ENCODE measurements at places on chromosomes 6 and 20.

DNA sequence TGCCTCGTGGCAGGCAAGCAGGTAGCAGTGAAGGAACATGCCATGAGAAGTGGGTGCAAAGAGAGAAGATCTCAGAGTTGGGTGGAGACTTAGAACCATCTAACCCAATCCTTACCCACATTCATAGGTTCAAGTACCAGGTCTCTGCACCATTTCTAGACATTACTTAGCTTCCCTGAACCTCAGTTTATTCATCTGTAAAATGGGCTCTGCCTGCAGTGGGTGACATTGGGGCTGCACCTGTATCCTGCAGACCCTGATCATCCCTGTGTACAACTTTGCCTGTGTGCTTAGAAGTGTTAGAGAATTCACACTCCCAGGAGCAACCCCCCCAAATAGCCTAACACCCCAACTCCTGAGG lies 42.7 kb downstream of the SNX5 start:
- no peak for DNase-seq

GRCh38 chr6:139853302-139853992 lies 479.0 kb upstream of the CITED2 start:
- DNase-seq = no peak

- DNase-seq = no peak
These were observed 23.9 kb downstream of the THBS2 start for GRCh38 chr6:169229615-169230321.

GRCh38 chr6:163566056-163566455 lies 151.5 kb downstream of the QKI start:
- DNase-seq = no peak

DNA sequence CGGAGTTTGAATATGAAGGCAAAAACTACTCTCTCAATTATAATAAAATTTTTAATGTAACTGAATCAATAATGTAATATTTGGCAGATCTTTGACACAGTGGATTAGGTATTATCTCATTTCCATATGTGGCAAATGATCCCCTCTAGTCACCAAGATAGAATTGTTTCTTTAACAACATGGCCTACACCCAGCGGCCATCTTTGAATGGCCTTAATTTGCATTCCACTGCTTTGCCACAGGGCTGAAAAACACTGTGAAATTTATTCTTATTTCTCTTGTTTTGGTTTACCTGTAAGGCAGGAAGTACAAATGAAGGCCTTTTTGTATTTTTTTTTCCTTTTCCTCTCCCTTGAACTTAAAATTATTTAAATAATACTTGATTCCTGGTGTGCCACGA lies 162.6 kb upstream of the SCGN start:
- DNase-seq = no peak

- no peak for DNase-seq
These were observed 1608.8 kb downstream of the GRIK2 start for GRCh38 chr6:103002282-103002681.

DNA sequence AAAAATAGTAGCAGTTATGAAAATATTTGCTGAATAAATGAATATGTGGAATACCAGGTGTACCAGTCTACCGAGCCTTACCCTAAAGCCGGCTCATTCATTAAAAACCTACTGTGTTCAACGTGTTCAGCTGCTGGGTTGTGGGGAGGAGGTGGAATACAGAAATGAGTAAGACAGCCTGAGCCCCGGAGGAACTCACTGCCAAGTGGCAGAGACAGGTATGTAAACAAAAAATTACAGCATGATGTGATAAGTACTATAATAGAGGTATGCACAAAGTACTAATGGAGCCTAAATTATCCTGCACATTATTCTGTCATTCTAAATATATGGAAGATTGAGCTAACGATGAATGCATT lies 6.8 kb upstream of the ADTRP start:
- DNase-seq = no peak

GRCh38 chr6:42337985-42338743 lies 113.6 kb downstream of the TRERF1 start:
- no peak for DNase-seq

DNA sequence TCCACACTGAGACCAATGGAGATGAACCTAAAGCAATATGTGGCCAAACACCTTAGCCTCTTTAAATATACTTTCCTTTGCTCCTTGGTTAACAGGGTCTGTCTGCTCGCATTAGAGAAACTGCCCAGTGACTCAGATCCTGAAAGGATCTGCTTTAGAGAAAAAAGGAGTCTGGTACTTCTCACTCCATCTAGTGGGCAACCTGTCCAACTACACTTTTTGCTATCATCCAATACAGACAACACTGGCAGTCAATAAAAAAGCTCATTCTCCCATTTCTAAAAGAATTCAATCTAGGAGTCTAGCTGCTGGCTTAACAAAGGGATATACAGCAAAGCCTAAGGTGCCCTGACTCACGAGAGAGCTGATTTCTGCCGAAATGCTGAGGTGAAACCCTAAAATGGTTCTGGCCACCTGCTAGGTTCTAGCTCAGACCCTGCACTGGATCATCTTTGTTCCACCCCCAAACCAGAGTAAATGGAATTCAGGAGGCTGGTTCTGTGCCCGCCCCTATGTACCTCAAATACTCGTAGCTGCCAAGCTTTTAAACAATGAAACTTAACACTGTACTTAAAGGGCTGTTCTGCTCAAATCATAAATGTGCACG lies 11.5 kb downstream of the GNL1 start:
- DNase-seq = no peak

DNA sequence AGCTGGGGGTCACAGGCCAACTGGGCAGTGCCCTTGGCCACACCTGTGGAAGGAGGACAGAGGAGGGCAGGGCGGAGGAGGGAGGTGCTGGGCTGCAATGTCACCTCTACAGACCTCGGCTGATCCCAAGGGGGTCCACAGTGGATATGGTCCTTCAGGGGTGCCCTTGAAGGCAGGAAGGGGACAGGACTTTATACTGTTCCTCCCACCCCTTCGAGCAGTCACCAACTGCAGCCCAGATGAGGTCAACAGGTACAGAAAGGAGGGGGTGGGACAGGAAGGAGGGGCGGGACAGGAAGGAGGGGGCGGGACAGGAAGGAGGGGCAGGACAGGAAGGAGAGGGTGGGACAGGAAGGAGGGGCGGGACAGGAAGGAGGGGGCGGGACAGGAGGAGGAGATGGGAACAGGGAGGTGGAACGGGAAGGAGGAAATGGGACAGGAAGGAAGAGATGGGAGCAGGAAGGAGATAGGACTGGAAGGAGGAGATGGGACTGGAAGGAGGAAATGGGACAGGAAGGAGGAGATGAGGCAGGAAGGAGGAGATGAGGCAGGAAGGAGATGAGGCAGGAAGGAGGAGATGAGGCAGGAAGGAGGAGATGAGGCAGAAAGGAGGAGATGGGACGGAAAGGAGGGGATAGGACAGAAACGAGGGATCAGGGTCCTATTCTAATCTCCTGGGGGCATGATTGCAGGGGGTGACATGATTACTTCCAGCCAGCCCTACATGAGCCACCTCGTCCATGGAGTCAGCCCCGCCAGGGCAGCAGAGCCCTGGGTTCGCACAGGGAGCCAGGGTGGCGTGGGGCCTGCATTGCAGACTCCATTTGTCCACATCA lies 19.4 kb upstream of the MRGBP start:
- DNase-seq = peak; percentile 19

- no peak for DNase-seq
These were observed 138.5 kb upstream of the AKAP12 start for GRCh38 chr6:151101161-151101815.

DNA sequence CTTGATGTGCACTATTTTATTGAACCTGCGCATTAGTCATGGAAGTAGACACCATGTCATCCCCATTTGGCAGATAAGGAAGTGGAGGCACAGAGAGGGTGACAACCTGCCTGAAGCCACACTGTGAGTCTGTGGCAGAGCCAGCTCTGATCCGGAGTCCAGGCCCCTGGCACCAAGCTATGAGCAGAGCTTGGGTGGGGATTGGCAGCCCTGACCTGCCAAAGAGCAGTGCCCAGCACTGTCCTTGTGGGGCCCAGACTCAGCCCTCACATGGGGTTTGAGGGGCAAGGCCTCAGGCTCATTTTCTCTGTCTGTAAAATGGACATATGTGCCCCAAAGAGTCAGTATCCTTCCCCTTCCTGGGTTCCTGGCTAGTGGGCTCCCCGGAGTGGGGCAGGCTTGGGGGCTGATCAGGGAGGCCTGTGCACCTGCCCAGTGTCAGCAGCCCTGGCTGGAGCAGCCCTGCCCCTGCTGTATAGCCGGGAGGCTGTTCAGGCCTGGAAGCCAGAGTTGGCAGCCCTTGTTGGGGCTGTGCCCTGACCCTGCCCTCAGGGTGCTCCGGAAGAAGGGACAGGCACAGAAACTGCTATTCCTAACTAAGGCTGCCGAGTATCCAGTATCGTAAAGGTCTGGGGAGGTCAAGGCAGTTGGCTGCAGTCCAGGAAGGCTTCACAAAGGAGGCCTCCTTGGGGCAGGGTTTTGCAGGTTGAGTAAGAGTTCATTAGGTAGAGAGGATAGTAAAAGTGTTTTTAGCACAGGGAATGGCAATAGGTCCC lies 38.7 kb downstream of the TGM2 start:
- no peak for DNase-seq

GRCh38 chr20:41051009-41051825 lies 22.6 kb downstream of the TOP1 start:
- DNase-seq = no peak

GRCh38 chr6:109093732-109094415 lies 772 bp downstream of the SESN1 start:
- DNase-seq = no peak

Data from activated naive CD4-positive, alpha-beta T cell (primary cell).